ENCODE measurements at places on chromosomes 7 and 10. TPM values are rescaled to one million over a fixed set of nuclear protein-coding genes. Genes with fewer than 3 reads are reported as not detected.

GRCh38 chr10:123746942-123747341 is 80.8 kb downstream of the GPR26 start:
- DNase-seq, result no peak

GRCh38 chr7:23277359-23277989 is 21.7 kb upstream of the MALSU1 start:
- DNase-seq, result no peak

DNA sequence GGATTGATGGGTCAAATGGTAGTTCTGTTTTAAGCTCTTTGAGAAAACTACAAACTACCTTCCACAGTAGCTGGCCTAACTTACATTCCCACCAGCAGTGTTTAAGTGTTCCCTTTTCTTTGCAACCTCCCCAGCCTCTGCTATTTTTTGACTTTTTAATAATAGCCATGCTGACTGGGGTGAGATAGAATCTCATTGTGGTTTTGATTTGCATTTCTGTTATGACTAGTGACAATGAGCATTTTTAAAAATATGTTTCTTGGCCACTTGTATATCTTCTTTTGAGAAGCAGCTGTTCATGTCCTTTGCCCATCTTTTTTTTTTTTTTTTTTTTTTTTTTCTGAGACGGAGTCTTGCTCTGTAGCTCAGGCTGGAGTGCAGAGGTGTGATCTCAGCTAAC is 155.2 kb upstream of the BMPER start:
- DNase-seq, result no peak

DNA sequence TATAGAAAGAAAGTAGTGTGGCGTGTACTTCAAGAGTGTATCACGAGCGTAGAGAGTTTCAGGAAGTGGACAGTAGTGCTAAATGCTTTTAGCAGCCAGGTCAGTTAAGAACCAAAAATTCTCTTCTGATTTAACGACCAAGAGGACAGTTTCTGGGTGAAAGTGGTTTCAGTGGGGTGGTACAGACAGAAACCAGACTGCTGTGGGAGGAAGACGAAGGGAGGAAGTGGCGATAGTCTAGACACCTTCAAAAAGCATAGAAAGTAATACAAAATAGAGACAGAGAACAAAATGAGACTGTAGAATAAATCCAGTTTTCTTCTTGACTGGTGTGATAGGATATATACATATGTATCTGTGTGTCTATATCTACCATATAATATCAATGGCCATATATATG is 93.5 kb downstream of the MBL2 start:
- no peak for DNase-seq

GRCh38 chr7:913736-914520 is 37.6 kb downstream of the GET4 start:
- DNase-seq, result no peak

- DNase-seq, result no peak
These were observed 227.1 kb downstream of the AUTS2 start for GRCh38 chr7:69825113-69825972.

Gene LLCFC1
- total RNA-seq, result not detected

- DNase-seq, result no peak
These were observed 14.3 kb downstream of the ZC3HAV1 start for GRCh38 chr7:139095194-139095659.

Measured in vagina (tissue), 2 donors.